ENCODE measurements at places on chromosomes 1 and 21.

GRCh38 chr1:69987881-69988280, 217.5 kb downstream of the LRRC40 start:
- DNase-seq = no peak
- no peaks in the 10 kb centered on the region for H3K27me3 ChIP-seq
- H3K36me3 ChIP-seq = peaks cover 3% of the 10 kb centered on the region
- no peaks in the 10 kb centered on the region for H3K4me1 ChIP-seq

- no peaks in the 10 kb centered on the region for H3K4me1 ChIP-seq
- no peaks in the 10 kb centered on the region for H3K36me3 ChIP-seq
- H3K27me3 ChIP-seq = no peaks in the 10 kb centered on the region
- H3K4me3 ChIP-seq = no peak overlapping the region
- H3K27ac ChIP-seq = no peak overlapping the region
Measured at GRCh38 chr1:212267460-212267859, 17.8 kb upstream of the PPP2R5A start.

DNA sequence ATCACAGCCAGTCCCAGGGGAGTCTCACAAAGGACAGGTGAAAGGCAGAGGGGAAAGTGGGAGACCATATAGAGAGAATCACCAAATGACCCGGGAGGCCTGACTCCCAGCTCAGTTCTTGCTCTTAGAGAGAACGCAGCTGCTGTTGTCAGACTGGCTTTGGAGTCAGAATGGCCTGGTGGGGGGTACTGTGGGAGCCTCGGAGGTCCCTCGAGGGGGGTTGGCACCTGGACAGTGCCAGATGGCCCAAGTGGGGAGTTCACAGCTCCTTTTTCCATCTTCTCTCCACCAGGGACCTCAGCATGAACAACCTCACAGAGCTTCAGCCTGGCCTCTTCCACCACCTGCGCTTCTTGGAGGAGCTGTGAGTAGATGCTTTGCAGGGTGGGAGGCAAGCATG, 31.5 kb downstream of the LGR6 start:
- H3K27ac ChIP-seq = peak overlapping the region; percentile 7
- no peaks in the 10 kb centered on the region for H3K27me3 ChIP-seq
- no peak for DNase-seq
- H3K4me1 ChIP-seq = peaks cover 7% of the 10 kb centered on the region

GRCh38 chr1:45718289-45718688, 30.3 kb downstream of the TMEM69 start:
- no peak overlapping the region for H3K4me3 ChIP-seq
- H3K27ac ChIP-seq = no peak overlapping the region
- DNase-seq = no peak
- H3K27me3 ChIP-seq = no peaks in the 10 kb centered on the region
- H3K4me1 ChIP-seq = no peaks in the 10 kb centered on the region
- H3K36me3 ChIP-seq = peaks cover 37% of the 10 kb centered on the region

DNA sequence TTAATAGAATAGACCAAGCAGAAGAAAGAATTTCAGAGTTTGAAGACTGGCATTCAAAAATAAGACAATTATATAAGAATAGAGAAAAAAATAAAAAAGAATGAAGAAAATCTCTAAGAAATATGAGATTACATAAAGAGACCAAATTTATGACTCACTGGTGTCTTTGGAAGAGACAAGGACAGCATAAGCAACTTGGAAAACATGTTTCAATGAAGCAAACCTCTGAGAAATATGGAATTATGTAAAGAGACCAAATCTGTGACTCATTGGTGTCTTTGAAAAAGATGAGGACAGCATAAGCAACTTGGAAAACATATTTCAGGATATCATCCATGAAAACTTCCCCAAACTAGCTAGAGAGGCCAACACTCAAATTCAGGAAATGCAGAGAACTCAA, 60.4 kb upstream of the LYPLAL1 start:
- no peak overlapping the region for H3K4me3 ChIP-seq
- no peaks in the 10 kb centered on the region for H3K36me3 ChIP-seq
- no peak overlapping the region for H3K27ac ChIP-seq
- H3K4me1 ChIP-seq = no peaks in the 10 kb centered on the region
- DNase-seq = no peak

DNA sequence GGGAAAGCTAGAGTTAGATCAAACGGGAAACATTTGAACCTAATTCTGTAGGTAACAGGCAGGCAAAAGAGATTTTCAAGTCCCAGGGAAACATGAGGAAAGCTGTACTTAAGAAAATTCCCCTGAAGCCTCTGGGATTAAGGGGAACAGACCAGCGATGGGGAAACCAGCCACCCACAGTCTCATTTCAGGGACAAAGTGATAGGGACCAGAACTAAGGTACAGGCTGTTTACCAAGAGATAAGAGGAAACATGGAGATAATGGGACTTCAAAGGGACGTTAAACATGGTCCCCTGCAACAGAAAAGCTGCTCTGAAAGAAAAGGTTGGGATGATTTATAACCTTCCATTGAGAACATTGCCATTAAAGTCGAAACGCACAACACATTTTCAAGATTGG, 84.4 kb downstream of the NTPCR start:
- H3K4me3 ChIP-seq = no peak overlapping the region
- no peaks in the 10 kb centered on the region for H3K4me1 ChIP-seq
- no peaks in the 10 kb centered on the region for H3K27me3 ChIP-seq
- H3K36me3 ChIP-seq = peaks cover 6% of the 10 kb centered on the region
- no peak for DNase-seq

GRCh38 chr1:180278596-180279395, 48.7 kb downstream of the LHX4 start:
- H3K27ac ChIP-seq = no peak overlapping the region
- H3K4me1 ChIP-seq = no peaks in the 10 kb centered on the region
- H3K36me3 ChIP-seq = peaks cover 6% of the 10 kb centered on the region
- no peak for DNase-seq
- no peaks in the 10 kb centered on the region for H3K27me3 ChIP-seq

GRCh38 chr1:116420417-116421200, 47.6 kb downstream of the ATP1A1 start:
- H3K36me3 ChIP-seq = peaks cover 15% of the 10 kb centered on the region
- no peak for DNase-seq
- no peak overlapping the region for H3K27ac ChIP-seq
- H3K4me1 ChIP-seq = peaks cover 13% of the 10 kb centered on the region

- no peaks in the 10 kb centered on the region for H3K4me1 ChIP-seq
- H3K27ac ChIP-seq = no peak overlapping the region
- no peak for DNase-seq
- H3K36me3 ChIP-seq = no peaks in the 10 kb centered on the region
- peaks cover 36% of the 10 kb centered on the region for H3K27me3 ChIP-seq
- H3K4me3 ChIP-seq = no peak overlapping the region
Measured at GRCh38 chr1:48208251-48208650, 14.3 kb upstream of the SLC5A9 start.

DNA sequence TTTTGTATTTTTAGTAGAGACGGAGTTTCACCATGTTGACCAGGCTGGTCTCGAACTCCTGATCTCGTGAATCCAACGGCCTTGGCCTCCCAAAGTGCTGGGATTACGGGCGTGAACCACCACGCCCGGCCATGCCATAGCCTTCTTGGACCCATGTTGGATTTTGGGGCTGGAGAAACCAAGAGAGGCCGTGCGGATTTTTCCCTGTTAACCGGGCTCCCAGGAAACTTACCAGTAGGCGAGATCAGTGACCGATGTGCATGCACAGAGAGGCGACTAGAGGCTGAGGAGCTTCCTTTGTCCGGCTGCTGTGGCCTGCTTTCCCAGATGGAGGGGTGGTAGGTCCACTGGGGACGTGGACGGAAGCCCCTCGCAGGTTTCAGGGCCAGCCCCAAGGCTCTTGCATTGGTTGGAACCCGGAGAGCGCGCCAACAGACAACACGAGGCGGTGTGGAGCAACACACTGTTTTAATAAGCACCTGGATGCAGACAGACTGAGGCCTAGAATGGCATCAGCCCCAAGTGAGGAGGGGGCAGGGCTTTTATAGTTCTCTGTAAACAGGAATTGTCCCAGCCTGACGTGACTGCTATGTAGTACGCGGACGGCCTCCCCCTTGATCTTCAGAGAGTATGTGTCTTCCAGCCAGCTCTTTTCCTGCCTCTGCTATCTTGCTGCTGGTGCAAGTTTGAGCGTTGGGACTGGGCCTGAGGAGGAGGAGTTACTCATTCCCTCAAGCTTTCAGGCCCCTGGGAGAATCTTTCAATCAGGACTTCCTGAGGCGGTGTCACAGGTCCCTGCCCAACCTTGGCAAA, at the start of gene ERVH48-1:
TSS of gene ERVH48-1 (minus strand) at position 517 of the 813 bp plus-strand sequence. CDS start 6,624 bp downstream, outside the sequence.
- H3K27ac ChIP-seq = peak within 1 kb of the TSS; percentile 64
- no peak within 1 kb of the TSS for H3K4me3 ChIP-seq
- H3K27me3 ChIP-seq = no peaks in the 10 kb centered on the region
- H3K4me1 ChIP-seq = peaks cover 10% of the 10 kb centered on the region

- H3K4me1 ChIP-seq = no peaks in the 10 kb centered on the region
- peaks cover 6% of the 10 kb centered on the region for H3K27me3 ChIP-seq
- no peak for DNase-seq
- no peak overlapping the region for H3K27ac ChIP-seq
Measured at GRCh38 chr1:220281159-220281574, 8.9 kb upstream of the RAB3GAP2 start.

DNA sequence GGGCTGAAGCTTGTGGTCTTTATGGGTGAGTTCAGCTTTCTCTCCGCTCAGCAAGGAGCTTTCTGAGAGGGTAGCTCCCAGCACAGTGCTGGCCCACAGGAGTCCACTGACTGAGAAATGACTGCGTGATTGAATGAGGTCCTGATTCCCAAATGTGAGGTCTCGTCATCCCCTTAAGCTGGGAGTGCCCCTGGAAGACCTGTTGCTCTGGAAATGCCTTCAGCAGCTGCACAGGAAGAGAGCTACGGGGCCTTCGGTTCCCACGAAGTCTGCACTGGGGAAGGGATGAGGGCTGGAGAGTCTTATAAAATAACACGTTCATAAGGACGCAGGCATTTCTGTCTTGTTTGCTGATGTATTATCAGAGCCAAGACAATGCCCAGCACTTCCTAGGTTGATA, 14.0 kb downstream of the TNNT2 start:
- H3K27ac ChIP-seq = no peak overlapping the region
- DNase-seq = no peak
- H3K36me3 ChIP-seq = no peaks in the 10 kb centered on the region

DNA sequence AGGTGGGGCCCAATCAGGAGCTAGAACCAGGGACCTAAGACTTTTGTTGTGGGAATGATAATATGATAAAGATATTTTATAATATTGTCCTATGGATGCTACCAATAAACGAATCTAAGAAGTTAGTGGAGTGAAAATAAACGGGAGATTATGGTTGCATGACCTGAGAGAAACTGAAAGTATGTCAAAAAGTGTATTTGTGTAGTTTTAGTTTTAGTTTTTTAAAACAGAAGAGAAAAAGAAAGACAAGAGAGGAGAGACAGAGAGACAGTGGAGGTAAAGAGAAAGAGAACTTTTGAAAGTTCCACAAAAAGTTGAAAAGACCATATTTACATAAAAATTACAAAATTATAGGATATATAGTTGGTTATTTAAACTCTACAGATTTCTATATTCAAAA, 64.1 kb upstream of the TMPRSS15 start:
- H3K4me1 ChIP-seq = no peaks in the 10 kb centered on the region
- no peak for DNase-seq
- no peak overlapping the region for H3K4me3 ChIP-seq

DNA sequence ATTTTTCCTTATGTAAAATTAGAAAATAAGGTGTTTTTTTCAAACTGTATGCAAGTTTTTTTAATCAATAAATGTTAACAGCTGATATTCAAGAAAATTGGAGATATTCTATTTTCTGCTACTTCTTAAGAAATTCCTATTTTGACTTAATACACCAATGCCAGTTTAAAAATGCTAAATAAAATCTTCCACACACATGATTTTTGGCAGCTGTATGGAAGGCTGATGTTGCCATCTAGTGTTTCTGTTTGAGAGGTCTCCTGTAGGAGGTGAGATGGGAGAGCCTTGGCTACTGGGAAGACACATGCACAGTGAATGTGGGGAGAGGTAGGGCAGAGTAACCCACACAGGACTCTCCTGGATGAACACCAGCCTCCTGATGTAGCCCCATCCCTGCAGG, 29.2 kb upstream of the OR2B11 start:
- H3K27ac ChIP-seq = no peak overlapping the region
- DNase-seq = peak; percentile 5
- H3K4me1 ChIP-seq = no peaks in the 10 kb centered on the region
- no peak overlapping the region for H3K4me3 ChIP-seq
- H3K27me3 ChIP-seq = peaks cover 27% of the 10 kb centered on the region

DNA sequence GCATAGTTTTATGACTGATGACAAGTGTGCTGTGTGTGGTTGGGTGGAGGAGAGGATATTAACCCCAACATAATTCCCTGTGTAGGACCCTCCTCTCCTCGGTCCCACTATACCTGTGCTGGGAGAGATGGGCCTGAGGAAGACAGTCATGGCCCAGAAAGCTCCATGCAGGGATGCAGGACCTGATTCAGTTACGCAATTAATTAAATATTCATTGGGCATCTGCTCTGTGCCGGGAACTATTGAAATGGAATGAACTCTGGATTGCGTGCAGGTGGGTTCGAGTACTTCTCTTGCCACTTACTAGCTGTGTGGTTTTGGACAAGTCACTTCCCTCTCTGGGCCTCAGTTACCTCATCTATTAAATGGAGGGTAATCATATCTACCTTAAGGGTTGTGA, 74.6 kb downstream of the CD247 start:
- H3K4me3 ChIP-seq = no peak overlapping the region
- peaks cover 75% of the 10 kb centered on the region for H3K4me1 ChIP-seq
- no peak for DNase-seq

- no peaks in the 10 kb centered on the region for H3K27me3 ChIP-seq
- peaks cover 32% of the 10 kb centered on the region for H3K4me1 ChIP-seq
- no peak for DNase-seq
- H3K4me3 ChIP-seq = no peak overlapping the region
Measured at GRCh38 chr21:44351535-44352252, 1.7 kb upstream of the TRPM2 start.

DNA sequence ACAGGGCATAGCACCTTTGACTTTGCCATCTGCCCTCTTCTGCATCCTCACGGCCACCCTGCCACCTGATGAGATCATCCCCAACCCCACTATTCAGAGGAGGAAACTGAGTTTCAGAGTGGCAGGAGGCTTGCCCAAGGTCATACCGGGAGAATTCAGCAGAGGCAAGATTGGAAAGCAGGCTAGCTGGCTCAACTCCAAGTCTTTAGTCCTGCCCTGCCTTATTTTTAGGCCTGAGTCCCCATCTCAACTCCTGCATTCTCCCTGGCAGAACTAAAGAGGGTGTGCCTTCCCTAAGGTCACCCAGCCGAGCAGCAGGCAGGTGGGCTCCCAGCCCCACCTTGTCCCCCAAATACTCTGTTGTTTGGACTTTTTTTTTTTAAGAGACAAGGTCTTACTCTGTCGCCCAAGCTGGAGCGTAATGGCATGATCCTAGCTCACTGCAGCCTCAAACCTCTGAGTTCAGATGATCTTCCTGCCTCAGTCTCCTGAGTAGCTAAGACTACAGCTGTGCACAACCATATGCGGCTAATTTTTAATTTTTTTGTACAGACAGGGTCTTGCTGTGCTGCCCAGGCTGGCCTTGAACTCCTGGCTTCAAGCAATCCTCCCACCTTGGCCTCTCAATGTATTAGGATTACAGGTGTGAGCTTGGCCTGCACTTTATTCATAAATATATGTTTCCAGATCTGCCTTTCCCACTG, 13.8 kb upstream of the FGR start:
- H3K27me3 ChIP-seq = no peaks in the 10 kb centered on the region
- H3K27ac ChIP-seq = no peak overlapping the region
- DNase-seq = no peak
- H3K4me1 ChIP-seq = peaks cover 8% of the 10 kb centered on the region
- H3K4me3 ChIP-seq = no peak overlapping the region

All from effector memory CD8-positive, alpha-beta T cell (primary cell).